Psoas muscle (tissue), 8 donors: ENCODE measurements at places on chromosomes 5 and 9. TPM values are rescaled to one million over a fixed set of nuclear protein-coding genes. Genes with fewer than 3 reads are reported as not detected.

DNA sequence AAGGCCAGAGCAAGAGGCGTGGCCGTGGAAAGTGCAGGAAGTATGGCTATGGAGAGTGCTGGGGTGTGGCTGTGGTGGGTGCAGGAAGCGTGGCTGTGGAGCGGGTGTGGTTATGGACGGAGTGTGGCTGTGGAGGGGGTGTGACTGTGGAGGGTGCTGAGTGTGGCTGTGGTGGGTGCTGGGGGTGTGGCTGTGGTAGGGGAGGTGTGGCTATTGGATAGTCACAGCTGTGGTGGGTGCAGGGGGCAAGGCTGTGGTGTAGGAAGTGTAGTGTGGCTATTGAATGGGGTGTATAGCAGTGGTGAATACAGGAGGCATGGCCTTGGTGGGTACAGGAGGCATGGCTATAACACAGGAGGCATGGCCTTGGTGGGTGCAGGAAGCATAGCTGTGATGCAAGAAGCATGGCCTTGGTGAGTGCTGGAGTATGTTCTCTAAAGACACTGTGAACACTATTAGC lies 40.8 kb upstream of the SPATA31C2 start:
- H3K4me1 ChIP-seq, result no peaks in the 10 kb centered on the region
- no peaks in the 10 kb centered on the region for H3K36me3 ChIP-seq
- no peak overlapping the region for H3K27ac ChIP-seq
- DNase-seq, result no peak
- H3K27me3 ChIP-seq, result no peaks in the 10 kb centered on the region

- no peak overlapping the region for H3K4me3 ChIP-seq
- H3K27ac ChIP-seq, result no peak overlapping the region
- no peak for DNase-seq
- no peaks in the 10 kb centered on the region for H3K27me3 ChIP-seq
- no peaks in the 10 kb centered on the region for H3K36me3 ChIP-seq
- no peaks in the 10 kb centered on the region for H3K4me1 ChIP-seq
These were observed 92.6 kb downstream of the STK32A start for GRCh38 chr5:147327421-147327820.

DNA sequence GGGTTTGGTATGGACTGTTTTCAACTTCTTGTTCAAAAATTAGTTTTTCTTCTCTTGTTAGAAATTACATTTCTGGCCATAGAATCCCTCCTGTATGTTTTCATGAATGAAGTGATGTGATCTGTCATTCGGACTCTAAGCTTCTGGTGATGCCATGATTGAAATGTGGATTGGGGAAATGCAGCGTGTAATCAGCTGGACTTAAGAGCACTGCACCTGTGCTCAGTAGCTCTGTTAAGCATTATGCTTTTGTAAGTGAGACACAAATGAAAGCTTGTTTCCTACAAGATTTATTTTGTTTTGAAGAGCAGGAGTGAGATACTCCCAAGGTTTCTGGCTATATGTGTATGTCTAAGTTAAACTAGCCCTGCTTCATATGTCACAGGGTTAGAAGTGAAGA lies 24.0 kb upstream of the FAM120AOS start:
- H3K4me1 ChIP-seq, result peaks cover 33% of the 10 kb centered on the region
- no peaks in the 10 kb centered on the region for H3K36me3 ChIP-seq
- no peak for DNase-seq
- no peak overlapping the region for H3K4me3 ChIP-seq

GRCh38 chr9:14296495-14297113 lies 17.3 kb downstream of the NFIB start:
- H3K27ac ChIP-seq, result peak overlapping the region; percentile 99
- H3K27me3 ChIP-seq, result no peaks in the 10 kb centered on the region
- peak overlapping the region; percentile 17 for H3K4me3 ChIP-seq
- H3K36me3 ChIP-seq, result no peaks in the 10 kb centered on the region

GRCh38 chr9:72207278-72207677 lies 58.0 kb downstream of the GDA start:
- no peaks in the 10 kb centered on the region for H3K27me3 ChIP-seq
- no peaks in the 10 kb centered on the region for H3K36me3 ChIP-seq
- H3K4me3 ChIP-seq, result no peak overlapping the region
- no peak overlapping the region for H3K27ac ChIP-seq
- DNase-seq, result no peak
- H3K4me1 ChIP-seq, result no peaks in the 10 kb centered on the region

- no peaks in the 10 kb centered on the region for H3K36me3 ChIP-seq
- no peak overlapping the region for H3K4me3 ChIP-seq
- H3K4me1 ChIP-seq, result no peaks in the 10 kb centered on the region
- H3K27ac ChIP-seq, result no peak overlapping the region
These were observed 154.5 kb upstream of the APC start for GRCh38 chr5:112583166-112583565.

- no peaks in the 10 kb centered on the region for H3K4me1 ChIP-seq
- no peak overlapping the region for H3K4me3 ChIP-seq
- no peaks in the 10 kb centered on the region for H3K36me3 ChIP-seq
- DNase-seq, result no peak
These were observed 50.2 kb downstream of the PPP2R2B start for GRCh38 chr5:146828385-146828784.

ASS1 gene
- total RNA-seq, result 68.8 TPM

PLEKHG4B gene
- not detected for total RNA-seq

GPX8 gene
- total RNA-seq, result 3.4 TPM

OLFM1 gene
- total RNA-seq, result 7.7 TPM
